Muscle of leg (tissue), 16 donors: ENCODE measurements at places on chromosomes 13 and 19.
A peak's percentile ranks its signal among the peaks of the same experiment; 100 is the strongest.

GRCh38 chr13:40394304-40394985 is 272.0 kb downstream of the FOXO1 start:
- DNase-seq: no peak

DNA sequence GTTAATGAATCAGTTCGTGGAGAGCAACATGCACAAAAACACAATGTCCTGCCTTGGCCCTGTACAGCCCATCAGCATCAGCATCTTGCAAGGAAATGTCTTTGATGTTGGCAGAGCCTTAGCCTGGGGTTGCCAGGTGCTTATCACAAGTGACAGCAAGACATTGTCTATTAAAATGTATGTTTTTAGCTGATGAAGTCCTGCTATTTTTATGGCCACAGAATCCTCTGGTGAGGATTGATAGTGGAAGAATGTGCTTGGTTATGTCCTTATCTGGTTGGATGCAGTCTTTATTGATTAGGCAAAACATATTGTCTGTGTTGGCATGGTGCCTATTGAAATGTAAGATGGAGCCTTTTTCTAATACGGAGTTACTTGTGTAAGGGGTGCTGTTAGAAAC is 1427.0 kb upstream of the MIR17HG start:
- DNase-seq: no peak

DNA sequence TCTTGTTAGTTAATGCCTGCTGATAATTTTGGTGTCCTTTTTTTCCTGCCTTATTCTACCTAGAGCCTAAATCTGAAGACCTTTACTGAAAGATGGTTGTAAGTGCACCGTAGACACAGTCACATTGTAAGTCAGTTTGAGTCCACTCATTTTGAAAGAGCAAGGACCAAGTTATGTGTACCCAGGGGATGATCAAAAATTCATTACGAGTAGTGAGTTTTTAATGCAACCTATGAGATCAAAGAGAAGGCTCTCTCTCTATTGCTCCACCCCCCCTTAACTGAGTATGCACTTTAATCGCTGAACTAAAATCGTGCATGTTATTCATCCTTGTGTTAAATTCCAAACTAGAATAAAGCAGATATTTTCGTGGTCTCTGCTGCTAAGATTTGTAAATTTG is 1.8 kb downstream of the RAP2A start:
- no peak for DNase-seq

DNA sequence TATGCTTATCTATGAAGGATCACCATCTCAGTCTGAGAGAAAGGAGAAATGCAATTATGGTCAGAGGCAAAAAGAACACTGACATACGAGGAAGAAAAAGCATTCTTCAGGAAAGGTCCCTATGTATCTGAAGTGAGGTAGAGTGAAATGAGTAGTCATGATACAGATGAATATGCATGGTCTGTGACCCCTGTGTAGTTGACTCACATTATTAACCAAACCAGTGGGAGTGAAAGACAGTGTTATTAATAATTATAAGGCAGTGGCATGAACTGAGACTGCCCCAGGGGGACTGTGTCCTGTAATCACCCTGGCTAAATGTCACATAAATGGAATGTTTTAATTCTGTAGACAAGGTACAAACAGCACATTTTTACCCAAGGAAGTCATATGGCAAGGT is 1320.2 kb upstream of the PCDH9 start:
- no peak for DNase-seq

- DNase-seq: peak; percentile 99
Observed at GRCh38 chr19:20167020-20167644, at the start of gene ZNF486. Gene ZNF486 (plus strand): TSS chr19:20167214. CDS start chr19:20167331, 117 bp downstream.

DNA sequence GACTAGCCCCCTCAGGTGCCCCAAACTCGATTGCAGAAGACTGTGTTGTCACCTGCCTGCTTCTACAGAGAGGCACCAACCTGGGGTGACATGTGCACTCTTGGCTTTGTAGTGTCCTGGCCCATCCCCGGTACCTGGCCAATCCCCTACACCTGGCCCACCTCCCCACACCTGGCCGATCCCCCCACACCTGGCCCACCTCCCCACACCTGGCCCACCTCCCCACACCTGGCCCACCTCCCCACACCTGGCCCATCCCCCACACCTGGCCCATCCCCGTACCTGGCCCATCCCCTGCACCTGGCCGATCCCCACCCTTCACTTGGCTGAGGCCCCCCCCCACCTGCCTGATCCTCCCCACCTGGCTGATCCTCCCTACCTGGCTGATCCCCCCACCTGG is 25.4 kb downstream of the ATP11A start:
- no peak for DNase-seq

GRCh38 chr13:114211446-114212157 is 23.1 kb upstream of the CDC16 start:
- DNase-seq: no peak

DNA sequence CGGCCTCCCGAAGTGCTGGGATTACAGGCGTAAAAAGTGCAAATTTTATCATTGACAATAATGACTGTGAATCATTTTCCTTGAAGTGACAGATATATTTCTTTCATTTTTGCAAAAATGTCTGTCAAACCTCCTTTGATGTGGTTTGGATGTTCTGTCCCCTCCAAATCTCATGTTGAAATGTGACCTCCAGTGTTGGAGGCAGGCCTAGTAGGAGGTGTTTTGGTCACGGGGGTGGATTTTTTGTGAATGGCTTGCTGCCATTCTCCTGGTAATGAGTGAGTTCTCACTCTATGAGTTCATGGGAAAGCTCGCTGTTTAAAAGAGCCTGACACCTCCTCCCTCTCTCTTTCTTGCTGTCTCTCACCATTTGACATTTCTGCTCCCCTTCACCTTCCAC is 5.5 kb upstream of the SLC1A6 start:
- no peak for DNase-seq

DNA sequence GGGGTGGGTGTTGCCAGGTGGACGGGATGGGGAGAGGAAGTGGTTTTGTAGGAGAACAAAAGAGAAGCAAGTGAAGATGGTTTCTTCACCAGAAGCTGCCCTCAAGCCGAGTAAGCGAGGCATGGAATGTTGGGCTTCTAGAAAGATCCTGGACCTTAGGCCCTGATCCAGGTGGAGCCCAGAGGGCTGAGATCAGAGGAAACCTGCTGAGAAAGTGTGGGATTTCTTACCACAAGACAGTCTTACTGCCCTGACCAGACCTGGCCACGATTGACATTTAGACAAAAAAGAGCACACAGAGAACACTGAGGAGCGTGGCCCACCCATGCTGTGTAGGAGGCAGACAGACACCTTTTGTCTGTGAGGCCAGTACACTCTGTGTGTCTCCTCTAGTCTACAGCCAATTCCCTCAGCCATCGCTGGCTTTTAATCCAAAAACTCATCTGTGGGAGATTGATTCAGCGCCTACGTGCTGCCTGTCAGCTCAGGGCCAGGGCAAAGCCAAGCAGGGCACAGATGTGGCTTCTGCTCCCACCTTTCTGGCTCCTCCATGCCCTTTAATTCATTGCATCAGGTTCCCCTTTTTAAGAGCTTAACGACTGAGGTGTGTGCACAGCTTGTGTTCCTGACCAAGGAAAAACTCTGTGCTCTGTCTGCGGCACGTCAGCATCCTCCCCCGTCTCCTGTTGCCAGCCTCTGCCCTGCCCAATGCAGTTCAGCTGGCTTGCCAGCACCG is 123.3 kb downstream of the AKAP11 start:
- no peak for DNase-seq

DNA sequence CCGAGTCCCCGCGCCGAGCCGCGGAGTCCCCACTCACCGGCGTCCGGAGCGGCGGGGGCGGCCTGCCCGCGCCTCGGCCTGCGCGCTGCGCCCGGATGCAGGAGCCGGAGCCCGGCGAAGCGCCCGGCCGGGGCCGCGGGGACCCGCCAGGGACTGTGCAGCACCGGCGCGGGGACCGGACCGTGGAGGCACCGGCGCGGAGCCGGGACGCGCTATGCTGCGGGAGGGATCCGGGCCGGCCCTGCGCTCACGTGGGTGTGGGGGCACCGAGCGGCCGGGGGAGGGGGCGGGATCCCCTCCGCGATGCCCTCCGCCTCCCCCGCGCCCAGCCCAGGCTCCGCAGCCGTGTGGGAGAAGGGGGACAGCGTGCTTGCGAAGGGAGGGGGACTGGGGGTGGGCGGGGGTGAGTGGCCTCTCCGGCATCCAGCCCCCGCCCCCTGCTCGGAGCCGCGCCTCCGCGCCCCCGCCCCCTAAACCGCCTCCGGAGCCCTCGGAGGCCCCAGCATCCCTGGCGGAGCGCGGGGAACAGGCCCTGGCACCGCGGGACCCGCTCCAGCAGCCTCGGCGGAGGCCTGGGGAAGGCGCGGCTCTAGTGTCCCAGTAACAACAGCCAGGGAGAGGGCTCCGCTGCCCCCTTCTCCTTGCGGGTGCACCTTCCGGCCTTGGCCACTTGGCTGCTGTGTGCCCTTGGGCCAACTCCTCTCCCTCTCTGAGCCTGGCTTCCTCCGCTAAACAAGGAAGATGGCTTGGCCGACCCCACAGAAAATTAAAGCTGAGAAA is at the start of gene SLC1A6:
SLC1A6 (minus strand) TSS at position 389 of the 780 bp plus-strand sequence. CDS start 6,954 bp downstream, outside the sequence.
- peak; percentile 5 for DNase-seq

GRCh38 chr13:44806826-44807225 is 182.4 kb downstream of the NUFIP1 start:
- DNase-seq: no peak

DNA sequence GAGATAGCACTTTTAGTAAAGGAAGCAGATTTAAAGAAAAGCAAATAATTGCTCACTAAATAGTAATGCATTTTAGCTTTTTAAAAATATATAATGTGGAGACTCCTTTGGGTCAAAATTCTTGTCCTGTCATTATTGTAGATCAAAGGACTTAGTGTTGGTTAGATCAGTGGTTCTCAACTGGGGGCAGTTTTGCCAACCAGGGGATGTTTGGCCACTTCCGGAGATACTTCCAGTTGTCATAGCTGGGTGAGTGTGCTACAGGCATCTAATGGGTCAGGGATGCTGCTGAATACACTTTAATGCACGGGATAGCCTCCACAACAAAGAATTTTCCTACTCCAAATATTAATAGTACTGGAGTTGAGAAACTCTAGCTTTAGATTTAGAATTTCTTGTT is 126.8 kb downstream of the LMO7 start:
- no peak for DNase-seq

- DNase-seq: peak; percentile 36
Observed at GRCh38 chr19:34644991-34645461, 31.9 kb downstream of the SCGB2B2 start.

GRCh38 chr13:100131863-100132574 is 43.1 kb downstream of the PCCA start:
- DNase-seq: no peak

DNA sequence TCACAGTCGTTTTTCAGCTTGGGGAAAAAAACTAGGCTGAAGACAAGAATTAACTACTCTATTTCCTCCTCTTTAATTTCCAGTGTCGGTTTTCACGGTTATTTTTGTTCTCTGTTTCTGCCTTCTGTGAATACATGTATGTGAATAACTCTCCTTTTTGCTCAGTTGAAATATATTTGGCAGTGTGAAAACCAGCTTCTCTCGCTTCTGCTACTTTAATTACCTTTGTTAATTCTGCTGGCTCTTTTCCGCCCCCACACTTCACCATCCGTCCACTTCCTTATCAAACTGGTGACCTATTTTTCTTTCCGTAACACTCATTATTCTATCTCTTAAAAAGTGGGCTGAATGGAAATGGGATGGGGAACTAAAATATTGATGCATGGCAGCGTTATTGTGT is 126.4 kb downstream of the POU4F1 start:
- DNase-seq: no peak

- DNase-seq: no peak
Observed at GRCh38 chr13:103097366-103097928, 31.2 kb upstream of the SLC10A2 start.

GRCh38 chr19:55259540-55260210 is 858 bp upstream of the PPP6R1 start:
- no peak for DNase-seq

- DNase-seq: peak; percentile 52
Observed at GRCh38 chr13:21071924-21072323, 10.5 kb upstream of the LATS2 start.

DNA sequence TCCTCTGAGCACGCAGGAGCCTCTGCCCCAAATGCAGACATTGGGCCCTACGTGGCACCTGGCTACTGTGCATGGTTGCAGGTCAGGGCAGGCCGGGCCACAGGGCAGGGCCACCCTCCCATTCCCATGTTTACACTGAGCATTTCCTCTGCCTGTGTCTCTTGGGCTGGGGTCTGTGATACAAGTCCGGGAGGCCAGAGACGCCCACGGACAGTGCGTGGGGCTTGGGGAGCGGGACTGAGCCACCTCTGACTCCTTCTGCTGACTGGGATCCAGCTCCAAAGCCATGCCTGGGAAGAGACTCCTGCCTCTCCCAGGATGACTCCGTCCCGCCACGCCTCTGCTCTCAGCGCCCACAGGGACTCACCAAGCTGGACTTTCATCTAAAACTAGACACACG is 18.8 kb downstream of the GAS6 start:
- no peak for DNase-seq

DNA sequence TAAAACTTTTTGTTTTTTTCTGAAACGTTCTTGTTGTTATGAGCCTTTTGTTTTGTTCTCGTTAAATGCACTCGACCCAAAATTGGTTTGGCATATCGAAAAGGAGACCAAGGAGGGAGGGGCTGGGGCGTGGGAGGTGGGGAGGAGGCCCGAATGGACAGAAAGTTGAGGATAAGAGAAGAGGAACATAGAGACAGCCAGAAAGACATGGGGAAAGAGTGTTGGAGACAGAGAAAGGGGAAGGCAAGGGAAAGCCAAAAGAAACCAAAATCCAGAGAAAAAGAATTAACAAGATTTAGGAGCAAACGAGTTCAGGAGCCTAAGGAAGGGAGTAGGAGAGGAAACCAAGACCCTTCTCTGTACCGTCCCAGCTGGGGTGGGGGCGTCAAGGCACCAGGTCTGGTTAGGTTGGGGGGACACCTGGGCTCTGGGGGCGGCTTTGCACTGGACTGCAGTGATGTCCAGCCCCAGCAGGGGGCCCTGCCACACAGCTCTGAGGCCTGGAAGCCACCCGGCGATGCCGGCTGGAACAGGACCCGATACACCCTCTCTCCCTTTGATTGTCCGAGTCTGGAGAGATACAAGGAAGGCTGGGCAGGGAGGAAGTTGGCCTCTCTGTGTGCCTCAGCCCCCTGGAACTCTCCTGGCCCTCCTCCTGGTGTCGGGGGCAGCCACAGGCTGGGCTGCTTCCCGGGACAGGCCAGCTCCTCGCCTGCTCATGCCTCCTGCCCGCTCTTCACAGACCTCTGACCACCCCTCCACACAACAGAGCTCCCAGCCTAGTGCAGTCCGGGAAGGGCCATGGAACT is 11.6 kb upstream of the ASF1B start:
- DNase-seq: peak; percentile 87

- no peak for DNase-seq
Observed at GRCh38 chr13:50914848-50915247, 5.3 kb downstream of the RNASEH2B start.

GRCh38 chr19:5349041-5349440 is 8.4 kb upstream of the PTPRS start:
- no peak for DNase-seq

GRCh38 chr19:7294558-7295212 is 471 bp upstream of the INSR start:
- peak; percentile 76 for DNase-seq

DNA sequence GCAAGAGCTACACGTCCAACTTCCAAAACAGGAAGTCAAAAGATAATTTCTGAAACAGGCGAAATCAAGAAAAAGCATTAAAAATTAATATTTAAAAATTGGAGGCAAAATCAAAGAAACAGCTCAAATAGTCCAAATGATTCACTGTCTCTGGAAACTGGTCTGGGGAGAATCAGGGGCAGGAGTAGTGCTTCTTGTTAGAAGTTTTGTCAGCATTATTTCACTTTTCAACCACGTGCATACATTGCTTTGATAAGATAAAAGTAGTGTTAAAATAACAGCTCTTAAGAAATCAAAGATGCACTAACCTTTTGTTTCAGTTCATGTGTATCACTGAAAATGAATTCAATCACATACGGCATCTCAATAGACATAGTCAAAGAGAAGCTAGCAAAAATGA is 53.8 kb downstream of the PARP4 start:
- DNase-seq: no peak
